CD4-positive, alpha-beta T cell treated with Interleukin-2 at 100 ng/mL for 4 hours (primary cell): ENCODE measurements at places on chromosomes 1 and 21.
A peak's percentile ranks its signal among the peaks of the same experiment; 100 is the strongest.

DNA sequence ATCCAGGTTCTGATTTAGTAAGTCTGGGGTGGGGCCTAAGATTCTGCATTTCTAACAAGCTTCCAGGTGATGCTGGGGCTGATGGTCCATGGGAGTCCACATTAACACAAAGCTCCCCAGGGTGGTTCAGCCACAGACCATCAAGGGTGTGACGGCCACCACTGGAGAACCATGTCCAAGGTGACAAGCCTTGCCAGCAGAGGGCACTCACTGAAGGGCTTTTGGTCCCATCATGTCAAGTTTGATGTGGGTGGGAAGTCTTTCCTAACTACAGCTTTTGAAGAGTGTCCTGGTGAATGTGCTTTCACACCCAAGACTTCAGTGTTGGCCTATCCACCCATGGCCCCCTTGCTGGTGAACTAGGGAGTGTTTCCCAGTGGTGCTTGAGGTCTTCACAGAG is 67.1 kb downstream of the UBE2T start:
- DNase-seq: peak; percentile 32

DNA sequence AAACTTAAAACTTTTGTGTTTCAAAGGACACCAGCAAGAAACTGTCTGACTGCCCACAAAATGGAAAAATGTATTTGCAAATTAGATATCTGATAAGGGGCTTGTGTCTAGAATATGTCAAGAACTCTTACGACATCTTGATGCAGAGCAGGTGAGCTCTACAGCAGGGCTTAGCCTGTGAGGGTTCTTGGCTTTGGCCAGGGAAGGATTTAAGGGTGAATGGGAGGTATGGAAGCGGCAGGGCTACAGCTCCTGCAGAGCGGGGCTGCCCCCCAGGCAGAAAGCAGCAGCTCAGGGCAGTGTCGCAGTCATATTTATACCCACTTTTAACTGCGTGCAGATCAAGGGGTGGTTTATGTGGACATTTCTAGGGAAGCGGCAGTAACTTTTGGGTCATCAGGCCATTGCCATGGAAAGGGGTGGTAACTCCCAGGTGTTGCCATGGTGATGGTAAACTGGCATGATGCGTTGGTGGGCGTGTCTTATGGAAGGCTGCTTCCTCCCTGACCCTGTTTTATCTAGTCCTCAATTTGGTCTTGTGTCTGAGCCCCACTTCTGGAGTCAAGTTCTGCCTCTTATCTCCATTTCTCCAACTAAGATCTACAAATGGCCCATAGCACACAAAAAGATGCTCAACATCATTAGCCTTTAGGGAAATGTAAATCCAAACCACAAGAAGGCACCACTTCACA is 23.2 kb downstream of the MORN1 start:
- no peak for DNase-seq

- DNase-seq: no peak
Observed at GRCh38 chr1:60160141-60160540, 86.6 kb upstream of the C1orf87 start.

- DNase-seq: no peak
Observed at GRCh38 chr21:25845729-25846256, 111.0 kb downstream of the GABPA start.

- peak; percentile 57 for DNase-seq
Observed at GRCh38 chr1:41810446-41810845, 108.3 kb downstream of the HIVEP3 start.

GRCh38 chr1:201404722-201405483 is 5.8 kb upstream of the LAD1 start:
- DNase-seq: no peak

- DNase-seq: no peak
Observed at GRCh38 chr1:20367626-20368025, 77.0 kb downstream of the VWA5B1 start.

- no peak for DNase-seq
Observed at GRCh38 chr1:238029126-238029525, 138.4 kb upstream of the ZP4 start.

- DNase-seq: no peak
Observed at GRCh38 chr1:29298246-29298645, 61.9 kb downstream of the PTPRU start.

DNA sequence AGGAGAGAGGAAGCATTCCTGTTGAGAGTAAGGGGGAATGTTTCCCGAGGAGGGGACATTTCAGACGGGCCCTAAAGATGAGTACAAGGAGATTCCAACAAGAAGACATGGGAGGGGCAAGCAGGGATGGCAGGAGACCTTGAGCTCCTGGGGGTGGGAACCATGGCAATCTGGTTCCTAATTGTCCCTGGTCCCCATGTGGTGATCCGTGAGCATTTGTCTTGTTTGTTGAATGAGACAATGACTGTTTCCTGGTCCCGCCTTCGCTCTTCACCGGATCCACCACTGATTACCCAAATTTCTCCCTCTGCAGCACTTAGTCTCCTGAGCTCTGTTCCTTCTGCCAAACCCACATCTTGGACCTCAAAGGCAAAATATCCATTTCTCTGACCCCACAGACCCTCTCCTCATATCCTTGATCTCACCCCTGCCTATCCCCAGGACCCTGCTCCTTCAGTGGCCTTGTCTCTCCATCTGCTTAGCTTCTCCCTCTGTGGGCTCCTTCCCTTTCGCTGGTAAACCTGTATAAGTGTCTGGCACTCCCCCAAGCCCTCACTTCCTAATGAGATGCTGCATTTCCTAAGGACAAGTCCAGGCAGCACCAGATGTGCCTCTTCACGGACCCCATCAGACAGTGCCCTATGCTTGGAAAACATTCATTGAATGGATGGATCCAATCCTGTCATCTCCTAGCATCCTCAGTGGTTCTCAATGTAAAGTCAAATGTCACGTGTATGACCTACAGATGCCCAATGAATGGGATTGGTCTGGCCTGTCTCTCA is 8.3 kb upstream of the CSF1 start:
- no peak for DNase-seq

DNA sequence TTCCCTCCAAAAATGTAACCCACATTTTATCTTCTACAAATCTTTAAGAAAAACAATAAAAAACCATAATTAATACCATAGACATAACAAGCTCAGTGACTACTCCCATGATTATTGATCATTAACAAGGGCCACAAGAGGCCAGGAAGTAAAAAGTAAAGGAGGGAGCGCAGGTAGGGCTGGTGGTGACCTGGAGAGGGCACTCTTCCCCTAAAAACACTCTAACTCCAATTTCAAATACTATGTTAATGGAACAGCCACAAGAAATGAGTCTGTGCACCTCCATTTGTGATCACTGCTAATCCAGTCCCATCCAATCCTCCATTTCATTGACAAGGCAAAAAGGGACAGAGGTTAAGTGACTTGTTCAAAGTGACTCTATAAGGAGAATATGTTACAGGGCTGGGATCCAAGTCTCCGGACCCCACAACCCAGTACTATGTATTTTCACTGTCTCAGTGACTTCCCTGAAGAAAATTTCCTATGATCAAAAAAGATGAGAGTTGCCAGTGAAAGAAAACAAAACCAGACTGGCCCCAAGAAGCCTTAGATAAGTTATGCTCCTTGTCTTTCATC is 41.2 kb upstream of the CFAP298 start:
- DNase-seq: peak; percentile 25

- DNase-seq: peak; percentile 17
Observed at GRCh38 chr1:161082996-161083747, 6.2 kb downstream of the NECTIN4 start.

- DNase-seq: peak; percentile 31
Observed at GRCh38 chr21:44874497-44875315, 1.2 kb upstream of the PTTG1IP start.

DNA sequence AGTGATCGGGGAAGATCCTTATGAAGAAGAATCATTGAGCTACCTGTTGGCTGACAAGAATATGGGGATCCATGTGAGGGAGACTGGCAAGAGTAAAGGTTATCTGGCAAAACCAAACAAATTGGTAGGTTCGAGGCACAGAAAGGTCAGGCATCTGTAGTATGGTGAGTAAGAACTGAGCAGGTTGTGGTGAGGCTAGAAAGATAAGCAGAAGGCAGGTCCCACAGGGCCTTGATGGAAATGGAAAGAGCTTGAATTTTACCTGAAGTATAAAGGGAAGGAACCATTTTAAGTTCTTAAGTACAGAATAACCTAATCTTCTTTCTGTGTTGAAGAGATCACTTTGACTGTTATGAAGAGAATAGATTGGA is 11.1 kb downstream of the PTPRC start:
- DNase-seq: no peak

DNA sequence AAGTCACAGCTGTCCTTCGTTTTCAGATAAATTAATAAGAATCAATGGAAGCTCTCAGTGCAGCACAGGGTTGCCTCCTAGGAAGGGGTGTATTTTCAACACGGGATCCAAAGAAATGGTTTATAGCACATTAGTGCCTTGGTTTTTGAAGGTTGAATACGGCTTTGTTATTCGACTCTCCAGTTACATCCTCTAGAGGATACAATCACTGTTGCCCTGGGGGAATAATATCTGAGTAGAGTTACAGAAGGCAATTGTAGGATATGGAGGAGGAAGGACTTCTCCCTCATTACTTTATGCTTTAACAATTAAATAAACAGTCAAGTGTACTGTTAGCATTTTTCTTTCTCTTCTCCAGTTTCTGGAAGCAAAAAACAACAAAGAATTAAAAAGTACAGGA is 14.3 kb upstream of the ZNF326 start:
- DNase-seq: no peak

DNA sequence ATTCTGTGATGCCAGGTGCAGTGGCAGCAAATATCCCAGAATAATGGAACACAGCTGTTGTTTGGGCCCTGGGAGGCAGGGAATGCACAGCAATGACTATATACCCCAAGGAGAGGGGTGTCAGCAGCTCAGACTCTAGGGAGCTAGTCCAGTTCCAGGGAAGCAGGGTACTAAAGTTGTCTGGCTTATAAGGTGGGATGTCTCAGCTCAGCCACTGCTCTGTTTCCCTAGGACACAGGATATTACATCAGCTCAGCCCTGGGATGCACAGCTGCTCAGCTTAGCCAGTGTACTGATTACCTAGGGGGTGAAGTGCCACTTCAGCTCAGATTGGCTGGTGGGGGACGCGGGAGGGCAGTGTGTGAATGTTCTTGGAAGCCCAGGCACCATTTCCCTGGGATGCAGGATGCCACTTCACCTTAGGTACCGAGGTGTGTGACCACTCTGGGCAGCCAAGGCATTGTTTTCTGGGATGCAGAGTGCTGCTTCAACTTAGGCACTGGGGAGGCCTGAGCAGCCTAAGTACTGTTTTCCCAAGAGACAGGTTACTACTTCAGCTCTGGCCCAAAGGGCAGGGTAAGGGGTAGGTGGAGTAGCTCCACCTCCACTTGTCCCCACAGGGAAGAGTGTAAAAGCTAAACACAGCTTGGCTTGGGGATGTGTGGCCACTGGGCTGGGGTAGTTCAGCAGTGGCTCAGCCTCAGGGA is 59.4 kb downstream of the DIPK1A start:
- DNase-seq: no peak

GRCh38 chr1:41626616-41627375 is 142.3 kb upstream of the EDN2 start:
- DNase-seq: no peak

DNA sequence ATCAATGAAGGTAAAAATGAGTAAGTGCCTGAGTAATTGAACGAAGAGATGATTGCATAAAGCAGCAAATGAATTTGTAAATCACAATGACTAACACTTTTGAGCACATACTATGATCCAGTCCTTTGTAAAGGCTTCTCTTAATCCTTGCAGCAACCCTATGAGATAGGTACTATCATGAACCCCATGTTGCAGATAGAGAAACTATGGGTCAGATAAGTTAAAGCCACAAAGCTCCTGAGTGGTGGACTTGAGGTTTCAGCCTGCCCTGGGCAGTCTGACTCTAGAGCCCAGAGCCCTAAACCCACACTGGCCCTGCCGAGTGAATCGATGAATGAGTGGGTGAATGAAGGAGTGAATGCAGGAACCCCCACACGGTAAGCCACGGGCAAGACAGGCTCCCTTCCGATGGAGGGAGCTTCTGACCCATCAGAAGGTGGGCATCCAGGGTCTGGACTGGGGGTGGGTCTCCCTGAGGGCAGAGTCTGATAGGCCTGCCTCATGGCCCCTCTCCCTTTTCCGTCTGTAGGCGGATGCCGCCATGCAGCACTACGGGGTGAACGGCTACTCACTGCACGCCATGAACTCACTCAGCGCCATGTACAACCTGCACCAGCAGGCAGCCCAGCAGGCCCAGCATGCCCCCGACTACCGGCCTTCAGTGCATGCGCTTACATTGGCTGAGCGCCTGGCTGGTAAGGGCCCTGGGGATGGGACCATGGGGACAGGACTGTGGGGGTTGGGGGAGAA is 17.0 kb downstream of the DMBX1 start:
- no peak for DNase-seq

DNA sequence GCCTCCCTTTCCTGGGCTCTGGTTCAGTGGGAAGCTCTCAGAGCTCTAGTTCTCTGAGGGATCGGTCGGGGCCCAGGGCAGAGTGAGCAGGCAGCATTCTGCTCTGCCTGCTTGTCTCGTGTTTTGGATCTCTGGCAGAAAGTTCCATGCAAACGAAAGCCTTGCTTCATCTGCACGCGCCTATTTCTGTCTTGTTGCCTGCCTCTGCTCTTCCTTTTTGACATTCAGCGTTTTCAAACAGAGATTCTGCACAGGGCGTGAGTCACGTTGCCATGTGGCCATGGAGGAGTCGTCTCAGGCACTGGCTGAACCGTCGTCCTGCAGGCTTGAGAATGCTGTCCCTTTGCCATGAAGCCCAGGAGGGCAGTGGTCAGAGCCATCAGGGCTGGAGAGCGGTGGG is 20.3 kb downstream of the AJAP1 start:
- no peak for DNase-seq

GRCh38 chr1:155479205-155479604 is 83.4 kb downstream of the ASH1L start:
- DNase-seq: no peak

DNA sequence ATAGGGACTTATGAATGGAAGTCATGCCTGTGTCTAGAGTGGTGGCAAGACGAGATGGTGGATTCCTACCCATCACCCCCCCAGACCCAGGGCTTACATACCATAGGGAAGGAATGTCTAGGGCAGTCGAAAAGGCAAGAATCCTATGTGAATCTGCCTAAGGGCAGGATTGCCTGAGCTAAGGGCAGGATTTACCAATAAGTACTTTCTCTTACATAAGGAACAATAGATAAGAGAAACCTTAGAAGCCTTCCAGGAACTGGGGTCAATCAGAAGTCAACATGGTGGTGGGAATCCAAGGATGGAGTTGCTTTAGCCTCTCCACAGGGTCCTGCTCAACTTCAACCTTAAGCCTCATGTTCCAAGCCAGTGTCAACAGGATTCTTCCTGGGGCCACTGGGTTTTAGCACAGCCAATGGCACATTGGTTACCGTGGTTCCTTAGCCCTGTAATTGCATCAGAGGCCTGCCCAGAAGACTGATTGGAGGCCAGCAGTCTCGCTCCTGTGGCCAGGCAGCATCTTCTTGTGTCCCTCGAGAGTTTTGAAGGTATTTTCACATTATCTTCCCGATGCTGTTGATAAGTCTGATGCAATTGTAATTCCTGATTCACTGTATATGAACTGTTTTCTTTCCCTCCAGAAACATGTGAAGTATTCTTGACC is 20.7 kb downstream of the BACE2 start:
- no peak for DNase-seq

DNA sequence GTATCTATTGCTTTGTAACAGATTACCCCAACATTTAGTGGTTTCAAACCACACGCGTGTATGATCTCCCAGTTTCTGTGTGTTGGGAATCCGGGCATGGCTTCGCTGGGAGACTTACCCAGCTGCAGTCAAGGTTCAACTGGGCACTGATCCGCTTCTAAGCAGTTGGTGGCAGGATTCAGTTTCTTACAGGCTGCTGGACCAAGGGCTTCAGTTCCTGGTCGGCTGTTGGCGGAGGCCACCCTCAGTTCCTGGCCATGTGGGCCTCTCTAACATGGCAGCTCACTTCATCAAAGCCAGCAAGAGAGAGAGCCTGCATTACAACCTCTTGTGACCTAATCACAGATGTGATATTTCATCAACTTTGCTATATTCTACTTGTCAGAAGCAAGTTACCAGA is 53.8 kb upstream of the NEK2 start:
- DNase-seq: no peak
